ENCODE measurements at places on chromosomes 1 and 21.

GRCh38 chr21:35036465-35037383 is 12.4 kb downstream of the RUNX1 start:
- no peak for DNase-seq

DNA sequence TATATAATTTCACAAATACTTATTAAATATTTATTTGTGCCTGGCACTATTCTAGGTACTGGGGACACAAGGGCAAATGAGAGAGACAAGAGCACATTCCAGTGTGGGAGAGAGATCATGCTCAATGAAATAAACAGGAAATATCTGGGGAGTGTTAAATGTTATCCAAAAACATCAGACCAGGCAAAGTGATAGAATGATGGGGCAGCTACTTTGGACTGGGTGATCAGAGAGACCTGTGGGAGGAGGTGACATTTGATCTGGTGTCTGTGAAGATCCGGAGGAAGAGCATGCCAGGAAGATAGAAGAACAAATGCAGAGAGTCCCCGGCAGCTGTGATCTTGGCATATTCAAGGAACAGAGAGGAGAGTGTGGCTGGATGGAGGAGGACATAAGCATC is 27.5 kb upstream of the GNG12 start:
- no peak for DNase-seq

DNA sequence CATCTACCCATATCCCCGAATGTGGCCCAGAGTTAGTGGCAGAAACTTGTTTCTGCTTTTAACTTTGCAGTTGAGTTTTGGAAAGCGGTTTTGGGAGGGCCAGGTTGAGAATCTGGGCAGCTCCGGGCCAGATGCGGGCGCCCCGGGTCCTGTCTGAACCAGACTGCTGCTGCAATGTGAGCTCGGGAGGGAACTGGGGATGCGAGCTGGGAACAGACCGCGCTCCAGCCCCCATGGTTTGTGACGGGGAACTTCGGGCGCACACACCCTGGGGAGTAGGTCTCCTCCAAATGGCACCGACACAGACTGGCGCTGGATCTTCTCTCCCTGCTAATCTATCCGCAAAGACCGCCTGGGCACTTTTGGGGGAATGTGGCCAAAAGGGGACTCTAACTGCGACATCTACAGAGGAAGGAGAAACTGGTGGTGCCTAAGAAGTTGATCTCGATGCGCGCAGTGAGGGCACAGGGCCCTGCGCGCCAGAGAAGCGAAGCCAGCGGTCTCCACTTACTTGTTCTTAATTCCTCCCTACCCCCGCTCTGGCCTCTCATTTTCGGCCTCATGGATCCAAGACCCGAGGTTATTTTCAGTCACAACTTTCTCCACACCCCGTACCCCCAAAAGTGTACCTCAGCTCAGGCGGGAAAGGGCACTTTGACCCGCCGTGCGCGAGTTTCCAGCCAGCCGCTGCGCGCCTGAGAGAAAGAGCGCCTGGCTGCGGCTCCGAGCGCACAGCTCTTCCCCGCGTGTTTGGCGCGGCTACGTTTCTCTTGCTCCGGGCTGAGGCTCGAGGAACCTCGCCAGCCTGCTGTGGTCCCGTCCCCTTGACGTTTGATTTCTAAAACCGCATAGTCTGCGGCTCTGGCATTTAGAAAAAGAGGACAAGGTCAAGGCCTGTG is 411.0 kb upstream of the ESRRG start:
- no peak for DNase-seq

DNA sequence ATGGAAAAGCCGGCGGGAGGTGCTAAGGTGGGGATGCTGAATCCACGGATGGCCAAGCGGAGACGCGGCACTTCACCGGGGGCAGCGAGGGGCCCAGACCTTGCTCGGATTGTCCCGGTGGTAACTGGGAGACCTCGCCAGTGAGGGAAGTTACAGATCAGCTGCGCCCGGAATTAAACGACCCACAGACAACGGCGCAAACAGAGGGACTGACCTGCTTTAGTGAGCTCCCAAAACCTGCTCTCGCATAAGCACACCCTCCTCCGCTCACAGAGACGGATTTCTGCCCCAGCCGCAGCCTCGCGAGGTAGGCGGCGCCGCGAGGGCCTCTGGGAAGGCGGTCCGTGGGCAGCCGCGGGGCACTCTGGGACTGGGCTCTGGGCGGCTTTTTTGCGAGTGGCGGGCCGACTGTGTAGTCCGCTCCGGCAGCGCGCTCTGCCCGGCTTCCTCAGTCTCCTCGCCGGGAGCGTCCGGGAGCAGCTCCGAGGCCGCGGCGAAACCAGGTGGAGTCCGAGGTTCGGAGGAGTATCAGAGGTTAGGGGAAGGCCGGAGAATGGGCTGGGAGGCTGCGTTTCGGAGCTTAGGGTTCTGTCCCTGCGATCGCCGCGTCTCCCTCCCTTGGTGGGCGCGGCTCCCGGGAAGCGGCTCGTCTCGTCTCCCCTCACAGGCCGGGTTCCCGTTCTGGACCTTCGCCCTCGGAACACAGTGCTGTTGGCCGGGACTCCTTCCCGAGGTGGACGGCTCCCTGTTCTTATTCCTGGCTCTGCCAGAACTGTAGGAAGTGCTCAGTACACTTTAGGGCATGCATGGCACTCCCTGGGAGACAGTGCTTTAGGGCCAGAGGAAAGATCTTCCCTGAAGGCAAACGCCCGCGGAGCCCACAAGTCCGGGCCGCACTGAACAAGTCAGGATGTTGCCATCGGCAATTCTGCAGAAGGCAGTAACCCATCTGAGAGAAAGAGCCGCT is at the start of gene EXO5:
Gene EXO5 (plus strand): TSS at position 393 of the 967 bp plus-strand sequence. CDS start 5,778 bp downstream, outside the sequence.
- peak; percentile 66 for DNase-seq

GRCh38 chr1:67256291-67257172 is 51.1 kb upstream of the IL12RB2 start:
- no peak for DNase-seq

- DNase-seq, result no peak
Observed at GRCh38 chr1:160082487-160082886, 1.1 kb downstream of the KCNJ9 start.

- no peak for DNase-seq
Observed at GRCh38 chr1:109498161-109498801, 4.4 kb downstream of the CYB561D1 start.

DNA sequence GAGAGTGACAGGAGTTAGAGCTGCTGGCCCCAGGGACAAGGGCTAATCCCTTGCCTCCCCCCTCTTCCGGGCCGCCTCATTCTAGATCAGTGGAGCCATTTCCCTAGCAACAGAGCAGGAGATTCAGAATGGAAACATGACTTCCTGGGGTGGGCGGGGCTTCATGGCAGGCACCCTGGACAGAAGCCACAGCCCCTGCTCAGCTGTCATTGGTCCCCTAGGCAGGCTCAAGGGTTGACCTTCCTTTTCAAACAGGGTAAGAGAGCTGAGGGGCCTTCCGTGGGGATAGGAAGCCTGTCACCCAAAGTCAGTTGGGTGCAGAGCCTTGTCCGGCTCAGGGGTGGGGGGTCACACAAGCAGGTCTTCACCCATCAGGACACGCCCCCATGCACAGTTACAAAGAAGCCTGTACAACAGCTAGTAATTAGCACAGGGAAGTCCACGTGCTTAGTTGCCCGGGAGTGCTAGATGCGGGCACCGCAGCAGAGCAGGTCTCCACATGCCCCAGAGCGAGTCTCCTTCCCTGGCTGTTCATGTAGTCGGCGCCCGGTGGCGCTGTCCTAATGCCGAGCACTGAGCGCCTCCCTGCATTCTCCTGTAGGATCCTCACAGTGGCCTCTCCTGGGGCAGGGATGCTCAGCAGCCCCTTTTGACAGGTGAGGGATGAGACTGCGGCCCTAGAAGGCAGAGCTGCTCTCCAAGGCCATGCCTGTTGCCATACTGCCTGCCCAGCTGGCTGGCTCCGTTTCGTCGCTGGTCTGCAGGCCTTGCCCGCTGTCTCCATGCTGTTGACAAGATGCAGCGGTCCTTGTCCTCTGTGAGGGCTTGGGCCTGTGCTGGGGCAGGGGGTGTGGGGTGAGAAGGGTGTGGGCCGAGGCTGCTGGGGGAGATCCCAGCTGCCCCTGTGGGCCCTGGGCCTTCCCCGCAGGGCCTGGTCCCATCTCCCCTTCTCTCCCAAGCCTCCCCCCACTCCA is 5.1 kb downstream of the TMEM201 start:
- DNase-seq, result peak; percentile 92

GRCh38 chr1:10724948-10725847 is 71.2 kb downstream of the CASZ1 start:
- DNase-seq, result no peak

GRCh38 chr1:99781798-99782197 is 15.4 kb upstream of the FRRS1 start:
- DNase-seq, result no peak

- DNase-seq, result no peak
Observed at GRCh38 chr1:54365398-54365797, 40.8 kb downstream of the SSBP3 start.

DNA sequence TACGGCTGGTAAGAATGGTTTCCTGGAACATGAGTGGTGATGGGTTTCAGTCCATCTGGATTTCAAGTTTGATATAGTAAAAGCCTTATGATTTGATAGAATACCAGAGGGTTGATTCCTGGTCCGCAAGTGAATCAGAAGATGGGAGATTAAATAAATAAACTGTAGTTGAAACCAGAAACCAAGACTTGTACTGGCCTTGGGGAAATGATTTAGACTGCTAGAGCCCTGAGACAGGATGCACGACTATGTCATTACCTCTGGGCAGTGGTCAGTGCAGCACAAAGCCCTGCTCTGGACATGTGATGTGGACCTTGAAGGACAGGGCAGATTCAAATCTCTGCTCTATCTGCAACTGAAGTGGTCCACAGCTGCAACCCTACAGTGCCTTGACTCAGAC is 15.6 kb upstream of the FMOD start:
- no peak for DNase-seq

DNA sequence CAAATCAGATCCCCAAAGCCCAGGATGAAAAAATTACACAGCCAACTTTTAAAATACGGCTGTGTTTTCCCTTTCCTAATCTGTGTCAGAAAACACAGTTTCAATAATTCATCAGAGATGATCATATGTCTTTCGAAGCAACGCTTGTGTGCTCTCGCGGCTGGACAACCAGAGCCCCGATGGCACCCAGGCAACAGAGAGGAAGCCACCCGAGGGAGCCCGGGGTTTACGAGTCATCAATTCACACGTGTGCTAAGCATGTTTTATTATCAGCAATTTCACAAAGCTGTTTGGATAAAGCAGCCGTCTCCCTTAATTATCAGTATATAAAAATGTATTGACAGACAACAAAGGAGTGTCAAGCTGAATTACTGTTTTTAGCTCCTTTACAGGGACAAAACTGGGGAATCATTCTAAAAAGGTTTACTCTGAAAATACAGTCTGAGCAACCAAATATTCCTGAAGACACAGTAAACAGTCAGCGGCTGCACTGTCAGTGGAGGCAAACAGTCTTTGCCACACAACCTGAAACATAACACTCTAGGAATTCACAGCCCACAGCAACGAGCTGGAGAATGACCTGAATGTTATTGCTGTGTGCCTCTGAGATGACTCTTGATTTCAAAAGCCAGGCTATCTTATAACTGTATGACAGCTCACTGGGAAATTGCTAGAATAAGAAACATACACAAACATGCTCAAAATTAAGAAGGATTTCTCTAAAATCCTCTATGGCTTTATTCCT is 201.0 kb downstream of the SIPA1L2 start:
- DNase-seq, result no peak

DNA sequence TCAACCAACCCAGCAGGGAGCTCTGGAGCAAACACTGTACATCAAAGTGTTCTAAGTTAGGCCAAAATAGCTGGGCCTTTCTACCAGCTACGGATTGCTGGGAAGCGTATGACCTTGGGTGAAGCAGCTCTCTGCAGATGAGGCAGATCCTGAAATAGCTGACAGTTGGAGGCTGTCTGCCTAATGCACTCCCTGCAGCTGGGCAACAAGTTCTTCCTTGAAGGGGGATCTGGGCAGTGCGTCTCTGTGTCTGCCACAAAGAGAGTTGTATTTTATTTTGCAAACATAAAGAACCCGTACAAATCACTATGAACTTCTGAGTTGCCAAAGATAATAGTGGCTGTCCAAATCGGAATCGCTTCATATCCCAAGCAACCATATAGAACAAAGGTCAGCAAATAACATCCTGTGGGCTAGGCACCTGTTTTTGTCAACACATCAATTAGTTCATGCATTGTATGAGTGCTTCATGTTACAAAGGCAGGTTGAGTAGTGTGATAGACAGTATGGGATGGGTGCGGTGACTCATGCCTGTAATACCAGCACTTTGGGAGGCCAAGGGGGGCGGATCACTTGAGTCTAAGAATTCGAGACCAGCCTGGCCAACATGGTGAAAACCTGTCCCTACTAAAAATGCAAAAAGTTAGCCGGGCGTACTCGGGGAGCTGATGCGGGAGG is 29.1 kb upstream of the KLF17 start:
- no peak for DNase-seq

DNA sequence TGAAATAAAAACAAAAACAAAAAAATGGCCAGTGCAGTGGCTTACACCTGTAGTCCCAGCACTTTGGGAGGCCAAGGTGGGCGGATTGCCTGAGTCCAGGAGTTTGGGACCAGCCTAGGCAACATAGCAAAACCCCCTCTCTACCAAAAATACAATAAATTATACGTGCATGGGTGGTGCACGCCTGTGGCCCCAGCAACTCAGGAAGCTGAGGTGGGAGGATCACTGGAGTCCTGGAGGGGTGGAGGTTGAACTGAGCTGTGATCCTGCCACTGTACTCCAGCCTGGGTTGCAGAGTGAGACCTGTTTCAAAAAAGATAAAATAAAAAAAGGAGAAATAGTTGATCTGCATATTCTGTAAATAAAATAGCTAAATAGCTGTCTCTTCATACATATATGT is 41.2 kb downstream of the HS2ST1 start:
- no peak for DNase-seq

DNA sequence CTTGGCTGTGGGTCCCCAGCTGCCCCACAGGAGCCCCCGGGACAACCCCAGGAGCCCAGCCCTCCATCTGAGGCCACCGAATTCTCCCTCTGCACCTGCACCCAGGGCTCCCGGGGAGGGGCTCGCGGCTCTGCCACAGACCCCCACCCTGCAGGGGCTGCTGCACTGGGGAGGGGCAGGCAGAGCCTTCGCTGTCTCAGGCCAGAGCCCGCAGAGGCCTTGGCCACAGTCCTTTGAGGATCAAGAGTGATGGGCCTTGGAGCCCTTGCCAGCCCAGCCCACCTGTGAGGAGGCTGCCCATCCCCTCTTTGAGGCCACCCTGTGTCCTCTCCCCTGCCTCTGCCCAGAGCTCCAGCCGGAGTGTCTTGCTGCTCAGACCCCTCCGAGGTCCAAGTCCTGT is 6.5 kb downstream of the PERM1 start:
- no peak for DNase-seq

DNA sequence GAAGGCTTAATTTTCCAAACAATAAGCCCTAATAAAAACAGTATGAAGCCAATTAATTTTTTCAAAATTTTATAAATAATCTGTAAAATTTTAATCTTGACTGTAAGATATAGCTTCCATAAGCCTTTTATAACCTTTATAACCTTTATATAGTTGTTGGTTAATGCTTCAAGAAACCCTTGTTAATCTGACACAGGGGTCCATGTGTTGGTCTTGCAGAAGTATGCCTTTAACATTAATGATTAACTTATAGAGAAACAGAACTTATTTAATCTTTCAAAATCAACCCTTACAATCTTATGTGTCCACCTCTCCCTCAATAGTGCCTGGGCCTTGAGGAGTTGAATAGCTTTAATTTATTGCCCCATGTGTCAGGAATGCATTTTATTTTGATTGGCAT is 23.2 kb upstream of the HAO2 start:
- no peak for DNase-seq

- DNase-seq, result no peak
Observed at GRCh38 chr1:52032785-52033131, 852 bp downstream of the KTI12 start.

Measured in GM12891 (cell line).